Activated CD4-positive, alpha-beta T cell treated with anti-CD3 and anti-CD28 coated beads for 36 hours (primary cell): ENCODE measurements at places on chromosomes 3 and 15.

DNA sequence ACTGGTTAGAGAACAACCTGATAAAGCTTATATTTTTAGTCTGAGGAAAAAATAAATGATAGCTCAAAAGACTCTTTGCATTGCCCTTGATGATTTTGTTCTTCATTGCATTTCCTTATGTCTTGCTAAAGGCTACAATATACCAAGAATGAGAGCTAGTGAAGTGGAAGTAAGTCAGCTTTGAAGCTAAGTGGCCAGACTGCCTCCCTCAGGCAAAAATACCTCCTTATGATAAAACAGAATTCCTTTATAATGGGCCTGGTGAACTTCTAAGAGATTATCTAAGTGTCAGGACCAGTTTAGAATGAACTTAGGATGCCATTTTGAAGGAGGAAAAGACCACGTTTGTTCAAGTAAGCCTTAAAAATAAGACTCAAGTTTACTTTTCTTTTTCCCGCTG, 678.4 kb downstream of the ROBO2 start:
- no peak for DNase-seq

- DNase-seq: peak; percentile 67
Observed at GRCh38 chr3:121748680-121749275, 763 bp downstream of the GOLGB1 start.

DNA sequence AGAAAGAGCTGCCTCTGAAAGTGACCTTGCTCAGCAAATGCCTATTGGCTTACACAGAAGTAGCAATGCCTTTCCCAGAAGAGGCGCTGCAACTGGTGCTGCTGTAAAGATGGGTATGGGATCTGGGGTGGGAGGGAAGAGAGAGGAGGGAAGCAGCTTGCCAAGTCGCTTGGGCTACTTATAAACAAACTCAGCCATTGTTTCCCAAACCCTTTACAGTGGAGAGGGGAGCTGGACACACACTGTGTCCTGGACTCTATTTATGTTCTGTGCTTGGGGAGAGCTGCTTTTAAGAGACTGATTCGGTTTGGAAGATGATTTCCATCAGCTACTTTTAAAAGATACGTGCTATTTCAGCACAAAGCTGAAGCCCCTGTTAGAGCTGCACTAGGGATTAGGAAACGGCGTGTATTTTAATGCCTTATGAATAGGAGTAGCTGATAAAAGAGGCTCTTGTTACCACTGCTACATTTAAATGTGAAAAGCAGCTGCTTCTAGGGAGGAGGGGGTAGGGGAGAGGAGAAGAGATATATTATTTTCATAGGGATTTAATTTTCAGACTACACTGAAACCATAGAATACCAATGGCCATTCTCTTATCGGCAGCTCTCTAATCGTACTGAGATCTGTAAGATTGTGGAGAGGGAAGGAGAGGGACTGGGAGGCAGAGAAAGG, 440.6 kb downstream of the MCTP2 start:
- DNase-seq: no peak

GRCh38 chr3:121698901-121699300, 38.2 kb upstream of the HCLS1 start:
- DNase-seq: no peak

DNA sequence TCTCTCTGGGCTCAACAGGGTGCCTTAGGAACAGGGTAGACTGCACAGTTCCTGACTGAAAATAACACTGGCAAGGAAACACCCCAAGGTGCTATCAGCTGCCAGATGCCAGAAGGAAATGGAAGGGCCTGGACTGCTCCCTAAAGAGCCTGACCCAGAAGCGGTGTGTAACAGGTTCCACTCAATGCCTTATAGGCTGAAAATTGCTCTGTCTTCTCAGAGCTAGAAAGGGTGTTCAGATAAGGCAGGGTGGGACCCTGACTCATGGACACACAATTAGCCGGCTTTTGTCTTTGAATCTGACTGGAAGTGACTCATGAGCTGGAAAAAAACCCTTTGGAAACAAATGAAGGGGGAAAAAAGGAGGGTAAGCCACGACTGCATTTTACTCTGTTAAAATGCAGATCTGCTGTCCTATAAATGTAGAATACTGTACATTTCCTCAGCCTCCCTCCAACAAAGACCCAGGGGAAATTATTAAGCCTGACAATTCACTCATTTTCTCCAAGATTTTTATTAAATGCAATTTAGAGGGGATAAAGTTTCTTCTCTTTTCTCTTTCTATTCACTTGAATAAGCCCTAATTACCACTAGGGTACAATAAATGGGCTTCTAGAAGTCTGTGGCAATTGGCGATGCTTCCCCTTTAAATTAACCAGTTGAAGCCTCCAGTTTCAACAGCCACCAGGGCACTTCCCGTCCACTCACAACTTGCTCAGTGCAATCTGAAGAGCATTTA, 160.2 kb upstream of the TBL1XR1 start:
- DNase-seq: peak; percentile 40

GRCh38 chr3:97360804-97361203, 403.8 kb upstream of the ARL6 start:
- DNase-seq: no peak

GRCh38 chr15:77171221-77171967, 100.5 kb upstream of the TSPAN3 start:
- DNase-seq: no peak

- DNase-seq: no peak
Observed at GRCh38 chr15:66641485-66642315, 60.3 kb upstream of the SMAD6 start.

GRCh38 chr3:69288161-69288895, 97.6 kb downstream of the FRMD4B start:
- DNase-seq: peak; percentile 77

DNA sequence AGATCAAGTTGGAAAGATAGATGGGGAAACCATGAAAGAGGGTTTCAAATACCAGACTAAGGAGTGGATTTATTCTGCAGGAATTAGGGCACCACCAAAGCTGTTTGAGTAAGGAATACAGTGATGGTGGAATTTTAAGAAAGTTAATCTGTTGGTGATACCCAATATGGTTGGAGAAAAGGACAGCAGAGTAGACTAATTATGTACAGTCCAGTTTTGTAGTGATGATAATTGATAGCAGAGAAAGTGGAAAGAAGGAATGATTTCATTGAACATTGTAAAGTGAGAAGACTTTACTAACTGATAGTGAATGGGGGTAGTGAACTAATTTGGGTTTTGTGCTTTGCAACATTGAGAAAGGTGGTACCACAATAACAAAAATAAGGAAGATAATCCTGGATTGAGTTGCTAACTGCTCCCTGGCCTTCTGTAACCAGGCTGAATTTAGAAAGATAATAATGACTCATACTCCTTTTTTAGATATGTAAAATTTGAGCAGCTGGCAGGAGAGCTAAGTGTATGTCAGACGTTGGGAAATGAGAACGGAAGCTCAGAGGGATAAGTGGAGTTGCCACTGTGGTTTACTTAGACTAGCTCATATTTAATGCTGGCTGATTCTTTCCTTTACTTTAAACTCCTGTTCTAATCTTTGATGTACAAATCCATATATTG, 16.9 kb downstream of the TCAIM start:
- no peak for DNase-seq

DNA sequence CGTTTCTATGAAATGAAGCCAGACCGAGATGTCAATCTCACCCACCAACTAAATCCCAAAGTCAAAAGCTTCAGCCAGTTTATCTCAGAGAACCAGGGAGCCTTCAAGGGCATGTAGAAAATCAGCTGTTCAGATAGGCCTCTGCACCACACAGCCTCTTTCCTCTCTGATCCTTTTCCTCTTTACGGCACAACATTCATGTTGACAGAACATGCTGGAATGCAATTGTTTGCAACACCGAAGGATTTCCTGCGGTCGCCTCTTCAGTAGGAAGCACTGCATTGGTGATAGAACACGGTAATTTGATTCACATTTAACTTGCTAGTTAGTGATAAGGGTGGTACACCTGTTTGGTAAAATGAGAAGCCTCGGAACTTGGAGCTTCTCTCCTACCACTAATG, 41.9 kb upstream of the TRA2B start:
- no peak for DNase-seq

- peak; percentile 38 for DNase-seq
Observed at GRCh38 chr3:83523470-83524073, 1435.2 kb upstream of the CADM2 start.

DNA sequence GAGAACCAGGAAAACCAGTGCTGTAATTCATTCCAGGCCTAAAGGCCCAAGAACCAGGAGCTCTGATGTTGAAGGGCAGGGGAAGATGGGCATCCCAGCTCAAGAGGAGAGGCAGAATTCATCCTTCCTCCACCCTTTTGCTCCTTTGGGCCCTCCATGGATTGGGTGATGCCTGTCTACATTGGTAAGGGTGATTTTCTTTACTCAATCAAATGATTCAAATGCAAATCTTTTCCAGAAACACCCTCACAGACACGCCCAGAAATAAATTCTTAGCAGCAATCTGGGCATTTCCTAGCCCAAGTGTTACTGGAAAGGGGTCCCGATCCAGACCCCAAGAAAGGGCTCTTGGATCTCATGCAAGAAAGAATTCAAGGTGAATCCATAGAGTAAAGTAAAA, 17.6 kb upstream of the APOD start:
- no peak for DNase-seq

GRCh38 chr3:54427941-54428871, 305.9 kb downstream of the CACNA2D3 start:
- peak; percentile 69 for DNase-seq

DNA sequence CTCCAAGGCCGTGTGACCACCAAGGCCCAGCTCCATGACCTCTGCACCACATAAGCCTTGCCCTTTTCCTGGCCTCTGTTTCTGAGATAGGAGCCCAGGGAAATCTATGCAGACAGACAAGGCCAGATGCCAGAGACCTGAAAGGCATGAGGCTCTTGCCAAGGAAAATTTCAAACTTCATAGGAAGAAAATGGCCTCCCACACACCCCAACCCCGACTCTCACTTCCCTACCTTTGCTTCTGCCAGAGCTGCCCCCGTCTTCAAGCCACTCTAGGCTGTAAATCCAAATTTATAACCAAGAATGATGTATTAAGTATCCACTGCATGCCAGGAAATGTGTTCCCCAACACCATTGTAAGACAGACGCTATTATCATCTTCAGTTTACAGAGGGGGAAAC, 65.5 kb upstream of the HRH1 start:
- no peak for DNase-seq

- no peak for DNase-seq
Observed at GRCh38 chr3:36893826-36894225, 51.0 kb downstream of the TRANK1 start.

DNA sequence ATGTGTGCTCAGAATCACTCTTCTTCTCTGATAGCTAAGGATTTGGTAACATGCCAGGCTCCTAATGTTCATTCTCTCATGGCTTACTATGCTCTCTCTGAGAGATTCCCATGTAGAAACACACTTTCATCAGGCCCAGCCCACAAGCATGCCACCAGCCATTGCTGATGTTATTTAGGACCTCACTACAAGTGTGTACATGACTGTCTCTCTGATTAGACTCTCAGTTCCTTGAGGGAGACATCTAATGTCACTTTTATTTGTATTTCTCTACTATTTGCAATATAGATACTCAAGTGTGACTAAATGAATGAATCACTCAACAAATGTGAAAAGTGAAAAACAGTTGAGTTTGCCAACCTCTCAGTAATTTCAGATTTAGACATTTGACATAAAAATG, 84.3 kb upstream of the ARL6 start:
- DNase-seq: no peak

GRCh38 chr15:88166082-88166993, 90.2 kb downstream of the NTRK3 start:
- DNase-seq: peak; percentile 35
